ENCODE measurements at places on chromosomes 2 and 18.

- DNase-seq: no peak
These were observed 91.0 kb downstream of the SCG2 start for GRCh38 chr2:223511168-223511567.

DNA sequence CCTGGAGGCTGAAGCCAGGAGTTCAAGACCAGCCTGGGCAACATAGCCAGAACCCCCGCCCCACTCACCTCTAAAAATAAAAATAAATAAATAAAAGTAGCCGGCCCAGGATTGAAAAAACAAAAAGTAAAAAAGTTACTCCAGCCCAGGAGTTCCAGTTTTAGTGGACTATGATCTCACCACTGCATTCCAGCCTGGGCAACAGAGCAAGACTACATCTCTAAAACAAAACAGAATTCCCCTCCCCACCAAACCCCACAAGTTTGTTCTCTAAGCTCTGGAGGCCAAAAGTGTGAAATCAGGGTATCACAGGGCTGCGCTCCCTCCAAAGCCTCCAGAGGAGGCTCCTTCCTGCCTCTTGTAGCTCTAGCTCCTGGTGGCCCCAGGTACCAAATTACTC lies 1.7 kb downstream of the D2HGDH start:
- no peak for DNase-seq

- no peak for DNase-seq
These were observed 69.8 kb downstream of the MCFD2 start for GRCh38 chr2:46845542-46846486.

DNA sequence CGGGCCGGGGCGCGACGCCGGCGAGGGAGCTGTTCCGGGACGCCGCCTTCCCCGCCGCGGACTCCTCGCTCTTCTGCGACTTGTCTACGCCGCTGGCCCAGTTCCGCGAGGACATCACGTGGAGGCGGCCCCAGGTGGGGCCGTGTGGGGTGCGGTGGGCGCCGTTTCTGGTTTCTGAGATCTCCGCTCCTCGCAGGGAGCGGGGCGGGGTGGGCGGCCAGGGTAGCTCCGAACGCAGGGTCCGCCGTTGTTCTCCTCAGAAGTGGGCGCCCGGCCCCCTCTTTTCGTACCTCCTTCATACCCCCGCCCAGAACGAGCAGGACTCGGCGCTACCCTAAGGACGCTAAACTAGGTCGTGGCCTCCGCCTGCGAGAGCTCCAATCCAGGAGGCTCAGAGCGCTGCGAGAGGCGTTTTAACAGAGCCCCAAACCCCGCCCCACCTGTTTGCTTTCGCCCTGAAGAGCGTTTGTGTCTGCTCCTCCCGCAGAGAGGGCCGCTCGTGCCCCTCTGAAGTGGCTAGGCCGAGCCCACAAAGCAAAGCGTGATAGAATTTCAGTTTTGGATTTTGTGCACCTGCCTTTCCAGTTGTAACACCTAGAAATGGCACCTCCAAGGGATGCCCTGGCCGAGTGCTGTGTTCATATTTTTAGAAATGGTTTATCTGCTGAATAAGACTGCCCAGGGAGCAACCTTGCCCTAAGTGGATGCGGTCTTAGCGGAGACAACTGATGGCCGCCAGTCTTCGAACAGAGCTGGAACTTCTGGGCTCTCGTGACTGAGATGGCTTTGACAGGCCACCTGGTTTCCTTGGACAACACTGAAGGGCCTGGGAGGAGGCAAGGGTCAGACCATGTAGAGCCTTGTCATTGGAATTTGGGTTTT lies 626 bp downstream of the CAPN10 start:
- no peak for DNase-seq

- DNase-seq: no peak
These were observed 854.6 kb downstream of the RNF144A start for GRCh38 chr2:7771781-7772180.

- no peak for DNase-seq
These were observed 124.1 kb upstream of the FIGN start for GRCh38 chr2:163859951-163860350.

- DNase-seq: no peak
These were observed 7.6 kb upstream of the TNS1 start for GRCh38 chr2:218010140-218010983.
